AG08396 (cell line): ENCODE measurements at places on chromosomes 4 and X.
A peak's percentile ranks its signal among the peaks of the same experiment; 100 is the strongest.

DNA sequence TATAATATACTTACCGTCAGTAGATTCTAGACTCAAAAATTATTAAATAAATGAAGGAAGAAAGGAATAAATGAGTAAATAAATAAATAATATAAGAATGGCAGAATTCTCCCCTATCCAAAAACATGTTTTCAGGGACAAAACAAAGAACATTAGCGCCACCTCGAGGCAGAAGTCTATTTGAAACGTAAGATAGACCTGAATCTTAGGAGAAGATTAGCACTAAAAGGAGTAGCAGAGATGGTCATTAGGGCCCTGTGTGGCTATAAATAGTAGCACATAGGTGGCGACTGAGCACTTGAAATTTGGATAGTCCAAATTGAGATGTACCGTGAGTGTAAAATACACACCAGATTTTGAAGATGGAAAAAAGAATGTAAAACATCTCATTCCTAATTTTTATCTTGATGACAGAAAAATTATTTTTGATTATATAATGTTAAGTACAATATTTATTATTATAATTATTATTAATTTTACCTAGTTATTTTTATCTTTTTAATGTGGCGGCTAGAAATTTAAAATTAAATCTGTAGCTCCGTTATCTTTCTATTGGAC is 24.3 kb upstream of the SRD5A3 start:
- DNase-seq = peak; percentile 27

DNA sequence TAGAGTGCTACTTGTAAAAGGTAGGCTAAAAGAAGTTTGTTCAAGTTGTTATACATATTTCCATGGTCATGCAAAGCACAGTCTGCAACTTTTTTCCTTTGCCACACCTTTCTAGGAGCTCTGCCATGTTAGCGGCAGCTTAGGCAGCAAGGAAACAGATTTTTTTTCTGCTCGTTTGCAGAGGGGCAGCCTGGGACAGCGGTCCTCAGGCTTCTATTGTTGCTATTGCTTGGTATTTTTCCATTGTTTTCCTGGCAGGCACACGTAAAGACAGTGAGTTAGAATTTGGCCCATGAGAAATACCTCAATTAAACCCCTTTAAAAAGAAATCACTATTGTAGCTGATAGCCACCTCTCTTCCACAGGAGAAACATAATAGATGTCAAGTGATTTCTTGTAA is 391.4 kb downstream of the SH2D1A start:
- no peak for DNase-seq

GRCh38 chr4:7830747-7831146 is 108.9 kb downstream of the AFAP1 start:
- DNase-seq = no peak

DNA sequence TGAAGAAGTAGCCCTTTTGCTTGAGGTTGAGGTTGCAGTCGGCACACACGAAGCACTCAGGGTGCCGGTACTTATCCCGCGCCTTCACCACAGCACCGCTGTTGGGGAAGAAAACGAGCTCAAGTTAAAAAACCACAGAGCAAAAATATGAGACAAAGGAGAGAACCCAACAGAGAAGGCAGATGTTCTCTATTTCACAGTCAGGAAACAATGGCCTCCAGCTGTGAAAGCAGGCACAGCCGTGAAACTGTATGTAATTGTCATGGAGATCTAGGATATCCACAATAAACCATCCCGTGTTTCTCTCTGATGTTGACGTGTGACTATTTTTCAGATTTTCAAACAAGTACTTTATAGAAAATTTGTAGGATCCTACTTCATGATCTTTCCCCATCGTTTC is 30.9 kb upstream of the CCDC110 start:
- no peak for DNase-seq

GRCh38 chrX:81957900-81958545 is 756.1 kb downstream of the SH3BGRL start:
- no peak for DNase-seq

- DNase-seq = no peak
Observed at GRCh38 chr4:60039908-60040307, 1160.2 kb upstream of the ADGRL3 start.

GRCh38 chr4:101977076-101977475 is 186.5 kb downstream of the BANK1 start:
- DNase-seq = peak; percentile 29

DNA sequence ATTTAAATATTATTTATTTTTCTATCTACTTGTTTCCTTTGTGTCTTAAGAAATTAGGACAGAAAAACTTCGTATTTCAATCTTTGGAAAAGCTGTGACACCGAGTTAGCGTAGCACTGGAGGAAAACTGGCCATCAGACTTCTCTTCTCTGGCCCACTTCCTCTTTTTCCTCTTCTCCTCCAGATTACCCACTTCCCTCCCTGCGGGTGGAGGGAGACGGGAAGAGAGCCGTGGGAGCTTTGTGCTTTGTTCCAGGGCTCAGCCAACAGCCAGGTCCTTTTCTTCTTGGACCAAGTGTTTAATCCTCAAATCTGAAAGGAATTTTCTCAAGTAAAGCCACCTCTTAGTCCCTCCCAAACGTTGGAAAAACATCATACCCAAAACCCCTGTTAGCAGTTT is 29.7 kb downstream of the OFD1 start:
- DNase-seq = no peak

DNA sequence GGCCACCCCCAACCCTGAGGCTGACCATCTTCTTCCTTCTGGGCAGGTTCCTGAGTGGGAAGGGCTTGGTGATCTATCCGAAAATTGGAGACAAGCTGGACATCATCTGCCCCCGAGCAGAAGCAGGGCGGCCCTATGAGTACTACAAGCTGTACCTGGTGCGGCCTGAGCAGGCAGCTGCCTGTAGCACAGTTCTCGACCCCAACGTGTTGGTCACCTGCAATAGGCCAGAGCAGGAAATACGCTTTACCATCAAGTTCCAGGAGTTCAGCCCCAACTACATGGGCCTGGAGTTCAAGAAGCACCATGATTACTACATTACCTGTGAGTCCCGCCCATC is 9.7 kb downstream of the EFNB1 start:
- no peak for DNase-seq

GRCh38 chrX:153776611-153777045 is 4.2 kb upstream of the SRPK3 start:
- DNase-seq = no peak

- DNase-seq = no peak
Observed at GRCh38 chr4:160238790-160239189, 1135.9 kb downstream of the RAPGEF2 start.

DNA sequence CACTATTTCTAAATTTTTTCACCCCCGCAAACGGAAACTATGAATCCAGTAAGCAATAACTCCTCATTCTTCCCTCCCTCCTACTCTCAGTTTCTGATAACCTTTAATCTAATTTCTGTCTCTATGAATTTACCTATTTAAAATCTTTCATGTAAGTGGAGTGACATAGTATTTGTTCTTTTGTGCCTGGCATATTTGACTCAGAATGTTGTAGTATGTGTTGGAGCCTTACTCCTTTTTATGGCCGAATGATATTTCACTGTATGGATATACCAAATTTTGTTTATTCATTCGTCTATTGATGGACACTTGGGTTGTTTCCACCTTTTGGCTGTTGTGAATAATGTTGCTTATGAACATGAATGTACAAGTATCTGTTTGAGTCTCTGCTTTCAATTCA is 61.1 kb upstream of the C1GALT1C1 start:
- DNase-seq = no peak

DNA sequence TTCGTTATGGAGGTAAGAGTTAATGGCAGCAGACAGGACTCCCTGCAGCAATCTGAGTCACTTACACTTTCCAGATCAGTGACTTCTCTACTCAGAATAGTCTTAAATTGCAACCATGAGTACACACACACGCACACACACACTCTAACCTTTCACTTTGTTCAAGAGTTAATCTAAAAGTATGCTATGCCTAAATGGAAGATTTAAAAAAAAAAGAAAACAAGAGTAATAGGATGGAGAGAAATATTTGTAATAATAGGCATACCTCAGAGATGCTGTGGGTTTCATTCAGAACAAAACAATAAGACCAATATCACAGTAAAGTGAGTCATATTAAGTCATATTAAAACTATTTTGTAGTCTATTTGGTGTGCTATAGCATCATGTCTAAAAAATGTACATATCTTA is 969.1 kb upstream of the PCDH10 start:
- peak; percentile 16 for DNase-seq

DNA sequence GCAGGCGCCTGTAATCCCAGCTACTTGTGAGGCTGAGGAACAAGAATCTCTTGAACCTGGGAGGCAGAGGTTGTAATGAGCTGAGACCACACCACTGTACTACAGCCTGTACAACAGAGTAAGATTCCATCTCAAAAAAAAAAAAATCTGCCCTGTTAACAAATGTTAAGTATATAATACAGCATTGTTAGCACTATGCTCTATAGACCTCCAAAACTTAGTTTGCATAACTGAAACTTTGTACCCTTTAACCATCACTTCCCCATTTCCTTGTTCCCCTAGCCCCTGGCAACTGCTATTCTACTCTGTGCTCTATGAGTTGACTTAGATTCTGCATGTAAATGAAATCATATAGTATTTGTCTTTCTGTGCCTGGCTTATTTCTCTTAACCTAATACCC is 76.7 kb downstream of the TAB3 start:
- DNase-seq = no peak
